ENCODE measurements at places on chromosomes 11 and 22. TPM values are rescaled to one million over a fixed set of nuclear protein-coding genes. Genes with fewer than 3 reads are reported as not detected.

TESMIN gene
- total RNA-seq: 3.8 TPM

ALKBH3 gene
- 44.9 TPM for total RNA-seq

ARCN1 gene
- 106 TPM for total RNA-seq

HEPACAM gene
- not detected for total RNA-seq

TMEM191C gene
- 5.4 TPM for total RNA-seq

ZC3H12C gene
- total RNA-seq: 0.03 TPM

PAMR1 gene
- total RNA-seq: not detected

RFPL1 gene
- total RNA-seq: not detected

DNA sequence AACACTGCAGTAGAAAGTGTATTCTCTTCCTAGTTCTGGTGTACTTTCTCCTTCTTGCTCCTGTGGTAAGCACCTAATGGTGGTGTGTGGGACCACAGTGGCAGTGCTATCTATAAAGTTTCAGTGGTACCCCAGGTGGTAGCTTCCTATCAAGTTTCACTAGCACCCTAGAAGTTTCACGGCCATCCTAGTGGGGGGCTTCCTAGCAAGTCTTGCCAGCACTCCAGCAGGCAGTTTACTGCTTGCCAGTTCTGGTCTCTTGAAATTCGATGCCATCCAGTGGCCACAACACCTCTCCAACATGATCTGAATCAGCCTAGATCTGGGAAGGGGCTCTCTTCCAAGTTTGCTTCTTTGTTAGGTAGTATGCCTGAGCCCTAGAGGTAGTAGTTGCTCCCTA, 229.6 kb downstream of the SWAP70 start:
- no peaks in the 10 kb centered on the region for H3K27me3 ChIP-seq
- H3K27ac ChIP-seq: no peak overlapping the region
- no peak for DNase-seq
- H3K4me3 ChIP-seq: no peak overlapping the region
- H3K36me3 ChIP-seq: peaks cover 19% of the 10 kb centered on the region

- H3K36me3 ChIP-seq: peaks cover 86% of the 10 kb centered on the region
- H3K4me3 ChIP-seq: peak overlapping the region; percentile 85
- no peak for DNase-seq
- no peaks in the 10 kb centered on the region for H3K27me3 ChIP-seq
- H3K4me1 ChIP-seq: peaks cover 91% of the 10 kb centered on the region
Observed at GRCh38 chr22:36344106-36344827, 43.5 kb downstream of the MYH9 start.

- H3K27me3 ChIP-seq: no peaks in the 10 kb centered on the region
- H3K36me3 ChIP-seq: no peaks in the 10 kb centered on the region
- H3K4me3 ChIP-seq: no peak overlapping the region
- no peak for DNase-seq
- H3K4me1 ChIP-seq: no peaks in the 10 kb centered on the region
- H3K27ac ChIP-seq: no peak overlapping the region
Observed at GRCh38 chr11:91922846-91923245, 301.8 kb upstream of the FAT3 start.

- no peaks in the 10 kb centered on the region for H3K27me3 ChIP-seq
- no peak overlapping the region for H3K4me3 ChIP-seq
- no peak for DNase-seq
- peaks cover 6% of the 10 kb centered on the region for H3K4me1 ChIP-seq
- H3K36me3 ChIP-seq: no peaks in the 10 kb centered on the region
- H3K27ac ChIP-seq: no peak overlapping the region
Observed at GRCh38 chr11:6362185-6362872, 27.9 kb upstream of the SMPD1 start.

DNA sequence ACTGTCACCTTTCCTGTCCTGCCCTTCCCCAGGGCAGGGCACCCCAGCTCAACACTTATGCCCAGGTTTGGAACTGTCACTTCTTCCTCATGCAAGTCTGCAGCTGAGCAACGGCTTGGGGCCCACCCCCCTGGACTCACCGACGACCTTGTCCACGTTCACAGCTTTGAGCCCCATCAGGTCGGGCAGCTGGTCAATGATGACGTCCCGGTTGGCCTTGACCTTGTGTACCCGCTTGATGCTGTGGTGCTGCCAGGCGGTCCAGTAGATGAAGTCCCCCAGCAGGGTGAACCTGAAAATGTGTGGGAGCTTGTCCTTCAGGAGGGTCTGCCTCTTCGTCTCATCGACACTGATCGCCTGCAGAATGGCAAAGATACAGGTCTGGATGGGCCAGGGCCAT, 135.0 kb downstream of the CRYBB2 start:
- H3K4me3 ChIP-seq: no peak overlapping the region
- DNase-seq: no peak
- no peak overlapping the region for H3K27ac ChIP-seq
- no peaks in the 10 kb centered on the region for H3K27me3 ChIP-seq

DNA sequence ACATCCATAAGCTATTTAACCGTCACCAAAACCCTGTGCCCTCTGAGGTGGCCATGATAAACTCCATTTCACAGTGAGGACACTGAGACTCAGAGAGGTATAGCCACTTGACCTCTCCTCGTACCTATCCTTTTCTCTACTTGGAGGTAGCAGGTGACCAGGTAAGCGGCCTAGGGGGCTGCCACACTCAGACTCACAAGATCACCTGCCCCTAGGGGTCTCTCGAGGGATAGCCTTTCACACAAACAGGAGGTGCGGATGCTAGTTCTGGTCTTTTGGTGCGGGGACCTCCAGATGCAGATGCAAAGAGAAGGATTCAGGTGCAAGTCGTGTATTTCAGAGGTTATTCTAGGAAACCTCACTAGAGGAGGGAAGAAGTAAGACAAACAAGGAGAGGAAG, 14.6 kb downstream of the MS4A18 start:
- no peak overlapping the region for H3K27ac ChIP-seq
- DNase-seq: no peak
- H3K36me3 ChIP-seq: no peaks in the 10 kb centered on the region
- H3K27me3 ChIP-seq: peaks cover 9% of the 10 kb centered on the region
- no peak overlapping the region for H3K4me3 ChIP-seq

- H3K27ac ChIP-seq: no peak overlapping the region
- H3K4me1 ChIP-seq: no peaks in the 10 kb centered on the region
- H3K4me3 ChIP-seq: no peak overlapping the region
- no peaks in the 10 kb centered on the region for H3K36me3 ChIP-seq
- H3K27me3 ChIP-seq: peaks cover 3% of the 10 kb centered on the region
Observed at GRCh38 chr11:70603114-70603755, 204.9 kb downstream of the CTTN start.

- no peaks in the 10 kb centered on the region for H3K4me1 ChIP-seq
- peaks cover 11% of the 10 kb centered on the region for H3K27me3 ChIP-seq
- H3K36me3 ChIP-seq: no peaks in the 10 kb centered on the region
- DNase-seq: no peak
Observed at GRCh38 chr11:83694191-83694910, 408.2 kb upstream of the CCDC90B start.

DNA sequence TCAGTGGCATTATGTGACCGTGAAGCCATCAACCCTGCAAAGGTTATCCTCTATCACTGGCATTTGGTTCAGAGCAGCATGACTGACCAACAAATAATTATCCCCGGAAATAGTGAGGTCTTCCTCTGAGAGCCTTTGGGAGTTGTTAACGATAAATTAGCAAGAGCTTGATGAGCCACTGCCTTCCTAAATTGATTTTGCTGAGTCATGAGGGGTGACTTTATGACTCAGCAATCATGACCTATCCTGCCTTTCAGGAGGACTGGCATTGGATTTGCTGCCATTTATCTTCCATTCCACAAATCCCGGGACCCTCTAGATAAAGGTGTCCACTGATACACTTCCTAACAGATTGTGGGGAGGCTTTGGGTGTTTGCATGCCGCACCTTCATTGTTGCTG, 80.8 kb upstream of the MTNR1B start:
- H3K4me1 ChIP-seq: no peaks in the 10 kb centered on the region
- H3K36me3 ChIP-seq: no peaks in the 10 kb centered on the region
- DNase-seq: no peak
- H3K4me3 ChIP-seq: no peak overlapping the region
- no peak overlapping the region for H3K27ac ChIP-seq
